GM18507 (cell line): ENCODE measurements at places on chromosomes 7 and 10.

DNA sequence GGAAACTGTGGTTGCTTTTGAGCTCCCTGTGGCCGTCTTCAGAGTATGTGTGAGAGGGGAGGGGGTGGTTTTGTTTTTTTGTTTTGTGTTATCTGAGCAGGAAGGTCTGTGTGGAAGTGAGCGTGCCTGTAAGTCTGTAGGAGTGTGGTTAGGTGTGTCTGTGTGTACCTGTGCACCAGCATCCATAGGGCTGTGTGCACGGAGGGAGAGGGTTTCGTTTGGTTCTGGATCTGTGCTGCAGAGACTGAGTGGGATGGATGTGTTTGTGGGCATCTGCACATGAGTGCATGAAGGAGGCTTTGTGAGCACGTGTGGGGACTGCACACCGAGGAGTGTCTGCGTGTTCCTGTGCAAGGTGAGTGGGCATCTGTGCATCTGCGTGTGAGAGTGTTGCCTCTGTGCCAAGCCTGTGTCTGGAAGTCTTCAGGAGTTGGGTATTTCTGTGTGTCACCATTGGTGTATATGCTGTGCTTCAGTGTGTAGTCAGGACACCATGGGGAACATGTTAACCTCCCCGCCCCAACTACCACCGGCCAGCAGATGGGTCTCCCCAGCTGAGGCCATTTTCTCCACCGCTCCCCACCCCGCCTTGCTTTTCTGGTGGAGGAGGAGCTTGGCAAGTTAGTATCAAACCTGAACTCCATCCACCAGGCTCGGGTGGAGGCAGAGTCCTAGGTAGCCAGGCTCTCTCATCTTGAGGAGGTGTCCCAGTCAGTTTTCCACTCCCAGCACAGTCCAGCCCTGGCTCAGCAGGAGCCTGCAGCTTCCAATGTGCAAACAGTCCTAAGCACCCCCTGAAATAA, 7.1 kb upstream of the TLX1 start:
- DNase-seq = no peak

- DNase-seq = no peak
Observed at GRCh38 chr10:3919709-3920308, 134.8 kb upstream of the KLF6 start.

DNA sequence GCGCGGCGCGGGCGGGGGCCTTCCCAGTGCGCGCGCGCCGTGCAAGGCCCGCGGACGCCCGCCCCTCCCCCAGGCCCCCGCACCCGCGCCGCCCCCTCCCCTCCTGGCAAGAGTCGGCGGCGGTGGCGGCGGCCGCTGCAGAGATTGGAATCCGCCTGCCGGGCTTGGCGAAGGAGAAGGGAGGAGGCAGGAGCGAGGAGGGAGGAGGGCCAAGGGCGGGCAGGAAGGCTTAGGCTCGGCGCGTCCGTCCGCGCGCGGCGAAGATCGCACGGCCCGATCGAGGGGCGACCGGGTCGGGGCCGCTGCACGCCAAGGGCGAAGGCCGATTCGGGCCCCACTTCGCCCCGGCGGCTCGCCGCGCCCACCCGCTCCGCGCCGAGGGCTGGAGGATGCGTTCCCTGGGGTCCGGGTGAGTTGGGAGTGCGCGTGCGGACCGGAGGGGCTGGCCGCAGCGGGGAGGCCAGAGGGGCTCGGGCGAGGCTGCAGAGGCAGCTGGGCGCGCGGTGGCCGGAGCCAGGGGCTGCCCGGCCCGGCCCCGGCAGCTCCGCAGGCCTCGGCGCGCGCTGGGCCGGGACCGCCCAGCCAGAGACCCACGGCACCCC, at the start of gene BMPR1A:
Gene BMPR1A (plus strand): TSS at position 109 of the 602 bp plus-strand sequence. CDS start 119,400 bp downstream, outside the sequence.
- DNase-seq = no peak

- no peak for DNase-seq
Observed at GRCh38 chr7:103240806-103241205, 56.4 kb upstream of the PMPCB start.

DNA sequence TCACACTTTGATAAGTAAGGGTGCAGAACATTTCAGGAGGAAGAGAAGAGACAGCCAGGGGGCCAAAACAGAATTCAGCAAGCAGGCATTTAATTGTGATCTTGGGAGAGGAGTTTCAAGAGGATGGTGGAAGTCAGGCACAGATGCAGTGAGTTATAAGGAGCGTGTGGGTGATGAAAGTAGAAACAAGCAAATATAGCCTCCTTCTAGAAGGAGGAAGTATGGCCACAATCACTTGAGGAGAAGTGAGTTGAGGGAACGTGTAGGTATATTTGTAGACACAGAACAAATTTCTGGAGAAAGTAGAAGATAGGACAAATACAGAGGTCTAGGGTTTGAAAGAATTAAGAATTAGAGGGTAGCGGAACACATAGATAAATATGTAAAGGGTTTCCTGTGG, 165.8 kb downstream of the CACNB2 start:
- no peak for DNase-seq

DNA sequence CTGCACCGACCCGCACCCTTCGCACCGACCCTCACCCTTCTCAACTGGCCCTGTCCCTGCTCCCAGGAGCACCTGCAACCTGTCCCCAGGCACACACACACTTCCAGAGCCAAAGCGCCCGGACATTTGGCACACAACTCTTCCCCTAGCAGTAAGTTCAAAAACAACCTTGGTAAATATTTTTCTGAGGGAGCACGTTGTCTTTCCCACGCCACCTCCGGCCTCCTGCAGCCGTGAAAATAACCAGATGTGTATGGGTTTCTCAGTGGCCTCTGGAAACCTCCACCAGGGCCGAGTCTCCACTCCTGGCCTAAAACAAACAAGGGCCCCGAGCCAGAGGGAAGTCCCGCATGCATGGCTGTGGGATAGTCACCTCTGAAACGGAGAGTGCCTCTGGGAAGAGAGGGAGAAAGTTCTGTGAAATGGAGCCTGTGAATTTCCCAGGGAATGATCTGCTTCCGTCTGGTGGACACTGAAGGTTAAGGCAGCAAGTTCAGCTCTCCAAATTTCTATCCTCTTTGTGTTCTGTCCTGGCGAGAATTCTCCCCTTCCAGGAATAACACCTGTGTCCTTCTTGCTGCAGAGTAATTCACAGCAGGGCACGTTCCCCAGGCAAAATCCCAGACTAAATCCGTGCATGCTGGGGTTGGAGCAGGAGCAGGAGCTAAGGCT, 15.8 kb downstream of the PODXL start:
- DNase-seq = no peak

- no peak for DNase-seq
Observed at GRCh38 chr7:114942446-114943175, 20.7 kb downstream of the MDFIC start.

GRCh38 chr10:55351431-55351830, 550.4 kb upstream of the PCDH15 start:
- no peak for DNase-seq

DNA sequence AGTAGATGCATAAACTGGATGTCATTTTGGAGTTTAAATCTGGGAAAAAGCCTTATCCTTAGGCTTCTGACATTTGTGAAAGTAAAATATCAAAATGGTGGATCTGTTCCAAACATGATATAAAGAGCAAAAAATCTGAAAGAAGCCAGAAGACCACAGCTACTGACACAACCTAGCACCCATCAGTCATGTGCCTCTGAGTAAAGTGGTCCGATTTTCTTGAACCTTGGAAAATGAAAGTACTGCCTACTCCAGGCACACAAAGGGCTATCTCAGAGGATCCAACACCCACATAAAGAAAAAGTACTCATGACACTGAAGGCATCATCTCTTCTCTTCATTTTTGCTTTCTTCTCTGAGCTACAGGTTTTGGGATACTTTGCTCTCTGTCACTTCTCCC, 150.7 kb downstream of the KMT2E start:
- DNase-seq = no peak

DNA sequence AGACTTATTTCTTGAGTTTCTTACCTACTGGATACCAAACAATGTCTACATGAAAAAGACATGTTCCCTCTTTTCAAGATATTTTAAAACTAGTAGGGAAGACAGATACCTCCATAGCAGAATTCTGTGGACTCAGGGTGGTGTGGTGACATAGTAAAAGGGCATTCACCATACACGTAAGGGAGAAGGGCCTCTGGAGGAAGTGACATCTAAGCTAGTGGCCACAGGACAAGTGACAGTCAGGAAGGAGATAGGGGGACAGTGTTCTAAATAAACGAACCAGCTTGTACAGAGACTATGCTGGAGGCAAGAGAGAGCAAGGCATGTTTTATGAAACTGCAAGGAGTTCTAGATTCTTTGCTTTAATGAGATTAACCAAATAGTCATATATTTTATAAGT, 321.7 kb upstream of the LRGUK start:
- DNase-seq = no peak

- DNase-seq = no peak
Observed at GRCh38 chr7:148622887-148623585, 32.5 kb downstream of the C7orf33 start.

DNA sequence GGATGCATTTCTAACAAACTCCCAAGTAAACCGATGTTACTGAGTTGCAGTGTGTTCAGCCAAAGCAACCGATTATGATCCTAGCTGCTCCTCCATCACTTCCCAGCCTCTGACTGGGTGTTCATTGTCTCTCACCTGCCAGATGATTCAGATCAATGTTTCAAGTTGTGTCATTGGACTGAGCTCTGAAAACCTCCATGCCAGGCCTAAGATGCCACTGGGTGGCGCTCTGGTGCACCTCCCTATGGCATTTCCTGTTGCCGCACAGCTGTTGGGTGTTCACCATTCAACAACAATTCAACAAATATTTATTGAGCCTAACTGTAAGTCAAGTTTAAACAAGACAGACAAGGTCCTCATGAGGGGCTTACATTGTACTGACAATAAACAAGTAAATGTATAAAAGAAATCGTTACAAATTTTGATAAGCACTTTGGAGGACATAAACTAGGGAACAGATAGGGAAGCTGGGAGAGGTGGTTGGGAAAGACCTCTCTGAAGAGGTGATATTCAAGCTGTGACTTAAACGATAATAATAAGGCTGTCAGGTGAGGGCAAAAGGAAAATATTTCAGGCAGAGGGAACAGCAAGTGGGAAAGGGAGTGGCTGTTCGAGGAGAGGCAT, 22.8 kb downstream of the RGR start:
- DNase-seq = no peak

- DNase-seq = no peak
Observed at GRCh38 chr10:77864151-77864851, 62.3 kb downstream of the DLG5 start.

GRCh38 chr7:20220921-20221547, 3.9 kb upstream of the MACC1 start:
- DNase-seq = no peak

GRCh38 chr10:93630625-93631557, 18.6 kb downstream of the PDE6C start:
- DNase-seq = no peak

GRCh38 chr7:143499246-143499645, 21.6 kb downstream of the TAS2R41 start:
- DNase-seq = no peak

- no peak for DNase-seq
Observed at GRCh38 chr7:115297656-115298055, 375.8 kb downstream of the MDFIC start.
